D721Med (cell line): ENCODE measurements at places on chromosomes 12 and 14.

DNA sequence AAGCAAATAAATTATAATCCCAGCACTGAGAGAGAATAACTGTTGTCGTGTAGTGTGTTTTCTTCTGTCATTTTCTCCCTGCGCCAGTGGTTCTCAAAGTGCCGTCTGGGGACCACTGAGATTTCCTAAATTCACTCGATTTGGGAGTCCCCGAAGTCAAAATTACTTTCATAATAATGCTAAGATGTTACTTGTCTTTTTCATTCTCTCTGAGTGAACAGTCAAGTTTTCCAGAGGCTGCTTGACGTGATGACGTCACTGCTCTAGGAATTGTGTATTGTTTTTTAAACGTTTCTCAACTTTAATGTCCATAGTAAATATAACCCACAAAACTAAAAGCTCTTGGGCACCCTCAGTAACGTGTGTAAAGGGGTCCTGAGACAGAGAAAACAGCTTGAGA lies 796 bp upstream of the POP5 start:
- DNase-seq = no peak

DNA sequence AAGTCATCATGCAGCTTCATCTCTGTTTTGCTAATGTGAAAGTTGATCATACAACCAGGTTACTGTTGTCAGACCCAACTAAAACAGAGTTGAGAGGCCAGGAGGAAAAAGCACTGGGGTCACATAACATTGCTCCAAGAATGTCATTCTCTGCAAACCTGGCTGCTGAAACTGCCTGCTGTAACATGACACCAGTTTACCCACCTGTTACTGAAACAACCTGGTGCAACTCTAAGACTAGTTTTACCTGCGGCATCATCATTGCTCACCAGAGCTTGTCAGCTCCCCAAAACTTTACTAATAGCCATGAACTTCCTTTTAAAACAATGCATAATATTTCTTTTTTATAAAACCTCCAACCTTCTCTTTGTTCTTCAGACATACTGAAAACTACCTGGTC lies 30.7 kb upstream of the DEGS2 start:
- DNase-seq = no peak

DNA sequence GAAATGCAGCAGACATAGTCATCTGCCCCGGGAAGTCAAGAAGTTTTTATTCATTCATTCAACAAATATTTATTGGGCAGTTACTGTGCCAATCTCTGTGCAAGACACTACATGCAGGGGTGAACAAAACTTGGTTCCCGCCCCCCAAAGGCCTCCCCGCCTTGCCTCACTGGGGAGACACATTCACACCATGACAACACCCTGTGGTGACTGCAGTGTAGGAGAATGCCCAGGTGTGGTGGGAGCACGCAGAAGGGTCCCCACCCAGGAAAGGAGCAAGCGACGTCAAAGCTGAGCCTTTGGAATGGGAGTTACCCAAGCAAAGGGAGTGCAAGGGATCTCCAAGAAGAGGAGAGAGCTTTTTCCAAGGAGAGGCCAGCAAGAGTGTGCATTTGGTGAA lies 1.6 kb upstream of the AQP6 start:
- DNase-seq = no peak

DNA sequence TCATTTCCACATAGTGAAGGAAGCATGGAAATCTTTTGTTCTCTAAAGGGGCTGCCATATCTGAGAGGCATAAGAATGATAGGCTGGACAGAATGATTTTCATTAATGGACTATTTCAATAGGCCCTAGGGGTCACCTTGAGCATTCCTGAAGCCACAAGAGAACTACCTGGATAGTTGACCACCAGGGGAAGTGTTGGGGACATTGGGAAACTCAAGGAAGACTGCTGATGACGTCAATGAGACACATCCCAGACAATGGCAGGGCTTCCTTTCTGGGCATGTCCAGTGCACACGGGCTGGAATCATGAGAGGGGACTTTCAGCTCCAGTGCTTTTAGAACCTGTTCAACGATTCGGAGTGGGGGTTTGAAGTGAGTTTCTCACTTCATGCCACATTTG lies 48.8 kb upstream of the CHST11 start:
- DNase-seq = no peak

GRCh38 chr12:54053003-54053750 lies 458 bp upstream of the HOXC4 start:
- no peak for DNase-seq

DNA sequence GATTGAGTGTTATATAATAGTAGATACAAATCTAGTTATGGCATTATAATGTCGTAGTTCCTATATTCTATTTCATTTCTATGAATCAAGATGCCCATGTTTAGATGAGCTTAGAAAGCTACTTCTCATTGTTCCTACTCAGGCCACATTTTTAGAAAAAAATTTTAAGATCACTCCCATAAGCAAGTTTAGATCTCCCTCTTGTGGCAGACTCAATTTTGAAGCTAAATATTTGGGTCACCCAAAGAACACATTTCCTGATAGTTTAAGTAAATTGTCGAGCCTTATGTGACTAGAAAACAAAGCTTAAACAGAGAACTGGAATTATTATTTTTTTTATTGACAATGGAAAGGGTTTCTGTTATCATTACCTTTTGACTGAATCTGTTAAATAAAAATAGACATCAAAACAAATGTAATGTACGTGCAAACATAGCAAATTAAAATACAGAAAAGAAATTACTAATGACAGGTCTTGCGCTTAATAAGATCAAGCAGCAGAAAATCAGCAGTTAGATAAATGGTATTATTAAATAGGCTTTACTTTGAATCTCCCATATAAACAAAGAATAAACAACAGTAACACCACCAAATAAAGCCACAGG lies 180.2 kb downstream of the ACSS3 start:
- no peak for DNase-seq

GRCh38 chr14:38207736-38208617 lies at the start of gene SSTR1:
Gene SSTR1, plus strand, starts transcription at chr14:38207904. Its CDS starts 1,486 bp downstream, at chr14:38209390.
- no peak for DNase-seq

DNA sequence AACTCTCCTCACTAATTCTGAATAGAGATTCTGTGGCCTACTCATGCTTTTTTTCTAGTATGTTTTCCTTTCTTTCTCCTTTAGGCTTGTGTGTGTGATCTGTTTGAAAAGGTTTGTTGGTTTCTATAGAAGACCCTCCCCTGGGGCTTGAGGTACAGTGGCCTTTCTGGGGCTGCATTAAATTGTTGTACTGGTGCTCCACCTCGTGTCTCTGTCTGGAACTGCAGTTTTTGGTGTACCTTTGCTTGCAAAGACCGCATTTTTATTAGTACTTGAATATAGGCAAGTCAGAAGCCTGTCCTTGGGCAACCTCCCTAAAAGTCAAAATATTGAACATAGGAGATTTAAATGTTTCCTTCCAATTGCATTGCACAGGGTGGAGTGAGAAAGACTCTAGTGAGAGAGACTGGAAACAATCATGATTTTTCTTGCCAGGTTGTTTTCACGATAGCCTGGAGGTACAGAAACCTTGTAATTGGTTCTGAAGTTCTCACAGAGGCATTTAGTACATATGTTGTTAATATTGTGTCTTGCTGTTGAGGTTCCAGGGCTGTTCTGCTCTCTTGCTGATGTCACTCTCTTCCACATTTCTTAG lies 39.0 kb downstream of the SLCO1B1 start:
- no peak for DNase-seq

DNA sequence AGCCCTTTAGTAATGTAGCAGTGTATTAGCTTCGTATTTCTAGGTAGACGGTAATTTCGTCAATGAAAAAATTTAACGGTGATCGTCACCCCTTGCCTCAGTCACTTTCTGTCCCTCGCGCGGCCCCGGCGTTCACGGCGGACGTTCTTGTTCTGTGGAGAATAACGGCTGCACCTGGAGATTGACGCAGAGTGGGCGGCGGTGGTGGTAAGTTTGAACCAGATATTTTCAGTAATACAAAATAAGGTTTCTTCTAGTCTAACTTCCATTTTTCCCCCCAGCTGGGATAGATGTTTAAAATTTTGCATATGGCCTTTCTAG lies 341 bp downstream of the ZNF10 start:
- DNase-seq = no peak

- no peak for DNase-seq
Measured at GRCh38 chr12:52198454-52199215, 6.8 kb upstream of the KRT80 start.

DNA sequence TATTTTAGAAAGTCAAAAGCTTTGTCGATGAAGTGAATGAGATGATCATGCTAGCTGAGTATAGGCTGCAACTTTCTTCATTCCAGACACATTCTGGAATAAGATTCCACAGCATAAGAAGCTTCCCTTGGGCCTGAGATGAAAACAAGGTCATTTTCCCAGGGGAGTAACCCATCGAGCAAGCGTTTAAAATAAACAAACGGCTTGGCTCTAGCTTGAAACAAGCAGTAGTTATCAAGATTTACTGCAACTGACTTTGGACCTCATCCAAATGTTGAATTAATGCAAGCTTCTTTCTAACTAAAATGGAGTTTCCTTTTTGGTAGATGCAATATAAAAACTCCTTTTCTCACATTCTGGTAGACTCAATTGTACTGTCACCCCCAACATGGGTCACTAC lies 23.0 kb downstream of the KCNJ8 start:
- no peak for DNase-seq

GRCh38 chr12:48486261-48486660 lies 4.0 kb downstream of the C12orf54 start:
- DNase-seq = no peak

DNA sequence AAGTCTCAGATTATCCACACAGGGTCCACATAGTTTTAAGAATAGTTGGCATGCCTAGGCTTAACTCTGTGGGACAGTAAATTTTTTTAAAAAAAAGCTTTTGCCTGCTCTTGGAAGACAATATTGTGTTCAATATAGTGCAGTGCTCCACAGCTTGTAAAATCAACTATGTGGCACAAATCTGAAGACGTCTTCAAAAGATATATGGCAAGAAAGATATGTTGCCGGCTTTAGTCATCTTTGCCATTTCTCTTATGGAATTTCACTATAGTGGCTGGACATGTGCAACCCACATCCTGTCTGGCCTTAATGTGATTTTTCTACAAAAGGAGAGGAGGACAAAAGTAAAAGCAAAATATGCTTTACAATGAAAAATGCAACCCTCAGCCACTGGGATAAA lies 90.5 kb downstream of the MGST1 start:
- no peak for DNase-seq

DNA sequence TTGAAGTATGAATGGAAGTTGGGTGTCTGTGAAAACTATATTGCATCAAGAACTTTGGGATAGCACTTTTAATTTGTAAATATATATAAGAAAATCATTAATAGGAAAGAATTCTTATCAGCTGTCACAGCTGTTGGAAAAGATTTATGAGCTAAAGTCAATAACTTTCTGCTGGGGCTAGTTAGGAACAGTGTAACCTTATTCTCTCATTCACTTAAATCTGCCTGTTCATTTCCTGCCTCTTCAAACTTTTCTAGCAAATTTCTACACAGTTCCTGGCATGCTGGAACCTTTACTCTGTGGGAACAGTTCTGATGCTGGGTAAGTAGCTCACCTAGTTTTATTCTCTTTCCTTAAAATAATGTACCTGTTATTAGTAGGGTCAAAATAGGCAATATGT lies 109.9 kb downstream of the SCN8A start:
- DNase-seq = no peak

DNA sequence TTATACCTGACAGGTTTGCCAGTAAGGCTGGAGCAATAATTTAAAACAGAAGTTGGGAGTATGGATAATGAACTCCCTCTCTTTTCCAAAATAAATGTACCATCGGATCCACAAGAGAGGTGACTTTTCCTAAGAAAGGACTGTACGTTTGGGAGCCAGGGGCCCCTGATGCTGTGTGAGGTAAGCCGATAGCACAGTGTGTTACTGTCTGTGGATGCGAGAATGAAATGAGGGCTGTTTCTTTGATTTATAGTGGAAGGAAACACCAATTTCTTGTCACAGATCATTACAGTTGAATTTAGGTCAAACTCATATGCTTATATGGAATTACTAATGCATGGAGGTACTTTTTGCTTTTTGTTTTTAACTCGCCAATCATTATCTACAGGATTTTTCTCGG lies 147.7 kb downstream of the ZNF664 start:
- no peak for DNase-seq

DNA sequence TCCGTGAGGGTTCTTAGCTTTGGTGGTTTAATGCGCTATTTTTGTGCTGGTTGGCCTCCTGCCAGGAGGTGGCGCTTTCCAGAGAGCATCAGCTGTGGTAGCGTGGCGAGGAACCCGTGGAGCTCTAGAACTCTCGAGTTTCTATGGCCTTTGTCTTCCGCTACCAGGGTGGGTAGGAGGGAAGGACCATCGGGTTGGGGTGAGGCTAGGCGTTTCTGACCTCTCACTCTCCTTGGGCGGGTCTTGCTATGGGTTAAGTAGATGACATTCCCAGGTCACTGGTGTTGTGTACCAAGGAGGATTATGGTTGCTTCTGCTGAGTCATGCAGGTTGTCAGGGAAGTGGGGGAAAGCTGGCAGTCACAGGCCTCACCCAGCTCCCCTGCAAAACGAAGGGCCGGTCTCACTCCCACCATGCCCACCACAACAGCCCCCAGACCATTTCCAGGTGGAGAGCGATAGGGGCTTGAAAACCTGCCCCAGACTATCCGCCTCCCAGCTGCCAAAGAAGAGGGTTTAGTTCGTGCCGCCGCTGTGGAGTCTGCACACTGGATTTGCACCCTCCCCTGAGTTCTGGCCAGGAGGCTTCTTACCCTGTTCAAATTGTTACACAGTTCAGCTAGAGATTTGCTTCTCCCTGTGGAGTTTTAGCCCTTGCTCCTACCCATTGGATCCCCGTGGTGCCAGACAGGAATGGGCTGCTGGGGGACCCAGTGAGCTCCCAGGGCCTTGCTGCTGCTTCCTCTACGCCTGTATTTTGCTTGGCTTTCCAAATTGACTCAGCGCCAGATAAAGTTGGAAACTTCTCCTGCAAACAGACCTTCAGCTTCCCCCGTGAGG lies 21.9 kb downstream of the RNFT2 start:
- no peak for DNase-seq
